ENCODE measurements at places on chromosomes 12 and 14.

DNA sequence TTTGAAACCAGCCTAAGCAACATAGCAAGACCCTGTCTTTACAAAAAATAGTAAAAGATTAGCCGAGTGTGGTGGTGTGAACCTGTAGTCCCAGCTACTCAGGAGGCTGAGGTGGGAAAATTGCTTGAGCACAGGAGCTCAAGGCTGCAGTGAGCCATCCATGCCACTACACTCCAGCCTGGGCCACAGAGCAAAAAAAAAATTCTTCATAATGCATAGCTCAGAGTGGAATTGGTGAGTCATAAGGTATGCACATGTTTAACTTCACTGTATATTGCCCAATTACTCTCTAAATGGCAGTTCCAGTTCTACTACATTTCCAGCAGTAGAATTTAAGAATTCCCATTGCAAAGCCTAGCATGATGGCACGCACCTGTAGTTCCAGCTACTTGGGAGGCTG lies 26.8 kb upstream of the CLIP1 start:
- no peak for DNase-seq

- DNase-seq = no peak
Observed at GRCh38 chr14:68711561-68712309, 81.1 kb downstream of the ZFP36L1 start.

GRCh38 chr14:89277203-89277602 lies 139.8 kb downstream of the FOXN3 start:
- no peak for DNase-seq

DNA sequence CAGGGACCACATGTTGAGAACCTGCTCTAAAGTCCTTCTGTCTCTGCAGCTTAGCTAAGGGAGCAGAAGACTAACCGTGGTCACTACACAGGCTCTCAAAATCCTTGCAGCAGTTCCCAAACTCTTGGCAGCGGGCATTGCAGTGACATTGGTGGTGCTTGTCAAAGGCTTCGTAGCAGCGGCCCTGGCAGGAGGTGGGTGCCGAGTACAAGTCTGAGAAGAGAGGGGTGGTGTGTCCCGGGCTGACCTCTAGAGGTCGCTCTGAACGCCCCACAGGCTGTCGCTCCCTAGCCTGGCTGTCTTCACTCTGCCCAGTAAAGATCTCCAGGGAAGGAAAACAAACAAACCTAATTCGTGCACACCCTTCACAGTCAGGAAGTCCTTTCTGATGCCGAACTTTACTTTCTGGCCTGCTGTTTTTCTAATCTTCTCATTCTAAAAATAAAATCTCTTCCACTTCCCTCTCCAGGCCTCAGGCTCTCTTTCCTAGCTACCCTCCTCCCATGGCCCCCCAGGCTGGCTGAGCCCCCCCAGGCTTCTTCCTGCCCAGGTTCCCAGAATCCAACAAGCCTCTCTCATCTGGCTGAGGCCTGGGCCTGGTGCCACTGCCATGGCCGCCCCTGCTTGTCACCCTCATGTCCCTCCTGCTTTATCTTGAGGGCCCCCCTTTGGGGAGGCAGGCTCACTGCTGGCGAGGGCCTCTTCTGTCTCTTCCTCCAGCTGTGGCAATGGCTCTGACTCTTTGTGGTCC lies 7.7 kb downstream of the ENDOU start:
- DNase-seq = no peak

DNA sequence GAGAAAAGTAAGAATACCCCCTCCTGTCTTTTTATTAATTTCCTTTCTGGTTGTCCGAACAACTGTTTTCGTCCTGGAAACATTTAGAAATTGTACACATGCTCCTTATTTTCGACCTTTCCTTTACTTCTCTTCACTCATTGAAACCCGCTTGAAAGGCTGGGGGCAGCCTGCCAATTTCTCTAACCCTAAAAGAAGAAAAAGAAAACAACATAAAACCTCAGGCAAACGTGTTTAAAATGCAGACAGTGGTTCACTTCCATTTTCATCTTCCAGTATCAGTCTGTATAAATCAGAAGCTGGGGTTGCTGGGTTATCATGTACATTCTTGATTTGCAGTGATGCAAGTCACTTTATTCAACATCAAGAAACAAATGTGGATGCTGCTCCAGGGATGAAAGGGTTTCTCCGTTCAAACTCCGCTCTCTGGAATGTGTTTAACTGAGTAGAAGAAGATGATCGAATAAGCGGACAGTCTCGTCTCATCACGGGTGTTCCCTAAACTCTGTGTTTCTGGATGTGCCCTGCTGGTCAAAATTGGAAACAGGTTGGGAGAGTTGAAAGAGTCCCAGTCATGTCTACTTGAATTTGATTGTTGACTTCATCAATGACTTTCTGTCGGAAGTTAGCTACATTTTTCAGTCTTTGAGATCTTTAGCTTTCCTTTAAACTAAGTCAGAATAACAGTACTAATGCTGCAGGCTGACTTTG lies 1042.2 kb downstream of the BCL11B start:
- no peak for DNase-seq

DNA sequence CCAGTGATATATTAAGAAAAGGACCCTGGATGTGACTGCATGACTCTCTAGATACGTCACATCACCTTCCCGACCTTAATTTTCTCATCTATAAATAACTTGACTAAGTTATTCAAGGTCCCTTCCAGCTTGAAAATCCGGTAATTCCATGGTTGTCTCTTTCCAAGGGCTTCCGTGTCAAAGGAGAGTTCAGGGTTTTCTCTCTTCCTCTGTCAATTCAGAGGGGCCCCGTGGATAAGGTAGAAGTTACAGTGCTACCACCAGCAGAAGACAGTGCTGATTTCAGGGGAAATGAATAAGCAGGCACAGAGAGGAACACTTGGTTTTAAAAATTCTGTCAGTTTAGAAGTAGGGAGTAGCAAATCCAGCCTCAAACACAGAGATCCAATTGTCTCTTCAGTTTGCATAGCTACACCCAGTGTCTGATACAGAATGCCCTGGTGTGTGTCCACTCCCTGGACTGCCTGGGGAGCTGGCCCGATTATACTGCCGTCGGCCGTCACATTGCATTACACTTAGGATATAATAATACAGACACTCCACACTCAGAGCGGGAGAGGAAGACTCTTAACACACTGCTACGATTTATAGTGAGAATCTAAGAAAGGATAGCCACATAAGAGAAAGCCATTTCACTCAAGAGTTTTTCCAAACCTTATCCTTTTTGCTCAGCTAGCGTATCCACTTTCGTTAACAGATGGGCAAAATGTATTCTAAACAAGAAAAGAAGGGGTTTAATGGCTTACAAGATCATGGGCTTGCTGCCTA lies 54.7 kb upstream of the GTF2A1 start:
- no peak for DNase-seq

- no peak for DNase-seq
Observed at GRCh38 chr14:61611880-61612630, 83.3 kb upstream of the HIF1A start.

DNA sequence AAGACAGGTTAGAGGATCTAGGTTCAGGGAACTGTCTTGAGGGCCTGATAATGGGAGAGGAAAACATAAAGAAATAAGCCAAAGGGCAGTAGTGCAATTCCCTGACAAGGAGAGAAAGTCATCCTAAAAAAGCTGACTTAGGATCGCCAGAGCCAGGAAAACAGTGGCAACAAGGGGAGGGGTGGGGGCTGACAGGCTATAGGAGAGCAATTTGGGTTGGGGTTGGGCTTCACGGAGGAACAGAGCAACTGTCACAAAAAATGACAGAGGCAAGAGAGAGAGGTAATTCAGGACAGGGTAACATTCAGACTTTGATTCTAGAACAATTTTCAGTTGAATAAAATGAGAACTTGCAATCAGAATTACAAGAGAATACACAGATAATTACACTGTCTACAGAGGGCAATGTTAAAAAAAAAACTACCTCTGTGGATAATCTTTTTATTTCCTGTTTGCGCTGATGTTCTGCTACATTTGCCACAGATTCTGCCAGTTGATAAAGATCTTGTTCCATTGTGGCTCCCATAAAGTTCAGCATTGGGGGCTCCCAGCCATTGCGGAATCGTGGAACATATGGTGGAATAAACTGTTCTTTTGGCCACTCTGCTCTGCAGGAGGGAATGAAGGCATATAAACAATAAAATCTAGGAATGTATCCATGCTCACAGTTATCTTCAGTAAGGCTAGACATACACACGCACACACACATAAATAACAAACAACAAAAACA lies 138.6 kb downstream of the EPS8 start:
- no peak for DNase-seq

- no peak for DNase-seq
Observed at GRCh38 chr12:15720295-15720694, 68.9 kb downstream of the EPS8 start.

- DNase-seq = peak; percentile 57
Observed at GRCh38 chr12:92434607-92435025, 268.2 kb upstream of the PLEKHG7 start.

DNA sequence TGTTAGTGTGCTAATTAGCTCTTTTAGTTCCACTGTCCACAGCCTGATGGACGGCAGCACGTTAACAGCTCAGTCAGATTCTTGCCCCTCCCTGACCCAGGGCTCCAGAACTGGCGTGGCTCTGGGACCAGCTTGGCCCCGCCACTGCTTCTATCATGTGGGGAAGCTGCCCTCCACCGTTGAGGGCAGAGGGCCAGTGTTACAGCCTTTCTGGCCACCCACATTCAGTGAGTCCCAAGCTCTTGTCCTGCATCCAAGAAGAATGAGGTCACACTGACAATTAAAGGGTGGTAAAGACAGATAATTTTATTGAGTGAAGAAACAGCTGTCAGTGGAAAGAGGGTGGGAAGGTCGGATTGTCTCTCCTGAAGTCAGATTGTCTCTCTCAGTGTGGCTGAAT lies 36.9 kb downstream of the BCL2L14 start:
- DNase-seq = no peak

DNA sequence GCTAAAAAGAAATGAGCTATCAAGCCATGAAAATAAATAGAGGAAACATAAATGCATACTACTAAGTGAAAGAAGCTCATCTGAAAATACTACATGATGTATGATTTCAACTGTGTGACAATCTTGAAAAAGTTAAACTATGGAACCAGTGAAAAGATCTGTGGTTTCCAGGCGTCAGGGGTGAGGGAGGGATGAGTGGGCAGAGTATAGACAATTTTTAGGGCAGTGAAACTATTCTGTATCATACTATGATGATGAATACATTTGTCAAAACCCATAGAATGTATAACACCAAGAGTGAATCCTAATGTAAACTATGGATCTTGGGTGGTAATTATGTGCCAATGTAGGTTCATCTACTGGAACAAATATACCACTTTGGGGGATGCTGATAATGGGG lies 21.3 kb downstream of the SPX start:
- DNase-seq = no peak

DNA sequence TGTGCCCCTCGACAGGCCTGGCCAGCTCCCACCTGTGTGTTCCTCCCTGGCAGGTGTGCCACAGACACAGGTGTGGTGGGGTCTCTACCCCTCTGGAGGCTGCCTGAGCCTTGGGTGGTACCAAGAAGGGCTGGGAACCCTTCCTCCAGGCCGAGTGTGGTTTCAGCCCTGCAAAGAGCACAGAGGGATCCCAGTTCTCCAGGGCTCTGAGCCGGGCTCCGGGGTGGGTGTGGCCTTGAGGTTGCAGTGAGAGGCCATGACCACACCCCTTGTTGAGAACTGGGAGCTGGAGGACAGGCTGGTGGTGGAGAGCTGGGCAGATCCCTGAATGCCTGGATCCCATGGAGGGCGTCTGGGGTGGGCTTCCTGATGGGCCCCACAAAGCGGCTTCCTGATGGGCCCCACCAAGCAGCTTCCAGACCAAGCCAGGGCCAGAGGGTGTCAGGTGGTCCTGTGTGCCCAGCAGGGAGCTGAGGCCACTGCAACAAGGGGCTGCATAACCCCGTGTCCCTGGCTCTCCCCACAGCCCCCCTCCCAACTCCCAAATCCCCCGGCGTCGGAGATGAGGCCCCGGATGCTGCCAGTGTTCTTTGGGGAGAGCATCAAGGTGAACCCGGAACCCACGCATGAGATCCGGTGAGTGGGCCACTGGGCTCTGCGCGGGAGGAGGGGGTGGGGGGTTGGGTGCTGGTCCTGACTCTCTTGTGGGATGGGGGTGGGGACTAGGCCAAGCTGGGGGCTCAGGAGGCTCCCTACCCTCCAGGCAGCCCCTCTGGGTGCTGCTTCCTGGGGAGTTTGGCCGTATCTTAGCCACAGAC lies 16.6 kb downstream of the RFLNA start:
- DNase-seq = no peak

DNA sequence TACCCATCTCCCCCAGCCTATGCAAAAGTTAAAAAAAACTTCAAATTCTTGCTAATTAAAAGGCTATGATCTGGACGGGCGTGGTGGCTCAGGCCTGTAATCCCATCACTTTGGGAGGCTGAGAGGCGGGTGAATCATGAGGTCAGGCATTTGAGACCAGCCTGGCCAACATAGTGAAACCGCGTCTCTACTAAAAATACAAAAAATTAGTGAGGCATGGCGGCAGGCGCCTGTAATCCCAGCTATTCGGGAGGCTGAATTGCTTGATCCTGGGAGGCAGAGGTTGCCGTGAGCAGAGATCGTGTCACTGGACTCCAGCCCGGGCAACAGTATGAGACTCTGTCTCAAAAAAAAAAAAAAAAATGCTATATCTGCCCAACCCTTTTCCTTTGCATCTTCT lies 925.4 kb downstream of the GALC start:
- no peak for DNase-seq

DNA sequence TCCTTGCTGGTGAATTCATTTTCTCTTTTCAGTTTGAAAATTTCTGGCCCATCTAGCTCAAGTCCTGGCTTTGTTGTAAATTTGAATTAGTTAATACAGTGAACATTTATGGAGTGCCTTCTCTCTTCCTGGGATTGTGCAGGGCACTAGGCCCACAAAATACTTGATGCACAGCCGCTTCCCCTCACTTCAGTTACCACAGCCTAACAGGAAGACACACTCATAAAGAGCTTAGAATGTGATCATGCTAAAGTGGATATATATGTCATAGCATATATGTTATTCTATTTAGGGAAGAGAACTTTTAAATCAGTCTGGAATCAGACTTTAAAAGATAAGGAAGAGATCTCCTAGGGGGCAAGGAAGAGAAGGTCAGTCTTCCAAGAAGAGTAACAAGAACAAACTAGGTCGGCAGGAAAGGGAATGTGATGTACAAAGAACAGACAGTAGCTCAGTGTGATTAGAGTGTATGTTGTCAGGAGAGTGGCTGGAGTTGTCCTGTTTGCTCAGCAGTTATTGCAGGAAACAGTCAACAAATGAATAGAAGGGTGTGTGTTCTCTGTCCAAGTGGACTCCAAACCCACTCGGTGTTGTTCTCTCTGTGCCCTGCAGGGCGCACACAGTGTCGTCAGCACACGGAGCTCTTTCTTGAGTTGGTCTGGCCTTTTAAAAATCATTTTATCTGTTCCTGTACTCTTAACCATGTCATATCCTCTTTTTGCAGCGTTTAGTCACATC lies 74.4 kb downstream of the DAAM1 start:
- no peak for DNase-seq

DNA sequence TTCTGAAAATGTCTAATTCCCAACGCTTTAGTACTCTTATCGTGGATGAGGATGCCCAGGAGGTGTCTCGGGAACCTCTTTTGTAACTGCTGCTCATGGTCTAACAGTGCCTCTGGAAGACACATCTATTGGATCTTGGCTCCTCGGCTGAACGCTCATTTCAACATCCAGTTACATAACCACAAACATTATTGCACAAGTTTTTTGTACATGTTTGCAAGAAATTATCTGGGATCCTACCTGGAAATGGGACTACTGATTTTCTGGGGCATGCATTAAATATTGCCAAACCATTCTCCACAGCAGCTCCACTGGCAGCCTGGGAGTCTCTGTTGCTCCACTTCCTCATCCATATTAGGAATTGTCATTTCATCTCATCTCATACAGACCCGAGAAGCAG lies 117.5 kb upstream of the EVL start:
- no peak for DNase-seq

Data from GM12864 (cell line).